ENCODE measurements at places on chromosomes 3 and 15.

- no peak for DNase-seq
These were observed 2.7 kb downstream of the ANKRD28 start for GRCh38 chr3:15794842-15795650.

DNA sequence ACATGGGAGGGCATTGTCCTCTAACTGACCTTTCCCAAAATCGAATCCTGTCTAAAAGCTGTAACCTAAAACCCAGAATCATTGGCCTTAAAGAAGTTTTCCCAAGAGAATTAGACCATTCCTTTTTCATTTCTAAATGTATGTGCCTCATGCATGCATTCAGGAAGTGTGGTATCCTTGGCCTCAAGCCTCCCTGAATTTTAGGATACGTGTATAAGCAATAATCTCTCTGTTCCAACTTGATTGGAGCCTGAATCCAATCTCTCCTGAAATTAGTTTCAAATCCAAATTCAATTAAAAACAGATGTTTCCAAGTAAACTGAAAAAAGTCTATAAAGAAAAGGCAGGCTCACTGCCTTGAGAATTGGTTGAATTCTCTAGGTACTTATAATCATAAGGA is 86.0 kb upstream of the VEPH1 start:
- no peak for DNase-seq

DNA sequence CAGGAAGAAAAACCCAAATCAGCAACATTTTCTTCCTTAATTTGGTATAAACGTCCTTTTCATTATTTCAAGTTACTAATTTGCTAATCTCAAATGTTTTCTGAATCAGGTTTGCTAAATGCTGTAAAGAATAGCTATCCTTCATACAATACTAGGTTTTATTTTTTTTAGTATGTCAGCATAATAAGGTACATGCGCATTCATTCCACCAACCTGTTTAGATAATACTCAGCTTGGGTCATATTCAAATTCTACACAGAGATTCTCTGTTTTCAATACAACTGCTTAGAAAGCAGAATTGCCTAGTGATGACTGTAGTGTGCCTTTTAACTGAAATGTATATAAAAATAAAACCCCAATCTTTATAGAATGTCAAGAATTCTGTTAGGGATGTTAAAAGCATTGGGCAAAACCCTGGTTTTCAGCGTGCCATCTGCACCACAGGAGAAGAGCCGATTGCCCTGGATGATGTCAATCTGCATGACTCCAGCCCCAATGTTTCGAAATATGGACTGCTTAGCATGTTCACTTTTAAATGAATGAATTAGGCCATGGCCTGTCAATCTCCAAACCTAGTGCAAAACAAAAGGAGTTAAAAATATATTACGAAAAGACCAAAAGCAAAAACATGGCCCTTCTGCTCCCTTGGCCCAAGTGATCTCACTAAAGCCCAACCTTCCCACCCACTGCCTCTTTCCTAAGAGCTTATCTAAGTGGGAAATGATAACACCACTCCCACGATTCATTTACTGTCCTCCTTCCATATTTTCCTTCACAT is 107.4 kb downstream of the GLDN start:
- no peak for DNase-seq

- no peak for DNase-seq
These were observed 74.7 kb downstream of the FBN1 start for GRCh38 chr15:48570822-48571221.

GRCh38 chr3:98269846-98270245 is 5.8 kb downstream of the OR5H6 start:
- DNase-seq: no peak

DNA sequence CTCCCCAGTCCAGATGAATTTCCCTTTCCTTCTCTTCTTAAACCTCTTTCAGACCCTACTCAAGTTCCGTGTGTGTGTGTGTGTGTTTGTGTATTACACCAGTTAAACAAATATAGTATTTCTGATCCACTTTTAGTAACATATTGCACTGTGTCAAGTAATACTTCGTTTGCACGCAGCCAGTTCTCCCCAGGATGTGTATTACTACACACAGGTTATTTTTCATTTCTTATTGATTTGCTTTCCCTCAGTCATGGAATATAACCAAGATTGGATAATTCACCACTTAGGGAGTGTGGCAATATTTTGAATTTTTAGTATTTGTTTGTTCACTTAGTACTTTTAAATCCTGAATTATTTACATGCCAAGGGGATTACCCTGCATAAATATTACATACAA is 667.0 kb downstream of the NR2F2 start:
- no peak for DNase-seq

DNA sequence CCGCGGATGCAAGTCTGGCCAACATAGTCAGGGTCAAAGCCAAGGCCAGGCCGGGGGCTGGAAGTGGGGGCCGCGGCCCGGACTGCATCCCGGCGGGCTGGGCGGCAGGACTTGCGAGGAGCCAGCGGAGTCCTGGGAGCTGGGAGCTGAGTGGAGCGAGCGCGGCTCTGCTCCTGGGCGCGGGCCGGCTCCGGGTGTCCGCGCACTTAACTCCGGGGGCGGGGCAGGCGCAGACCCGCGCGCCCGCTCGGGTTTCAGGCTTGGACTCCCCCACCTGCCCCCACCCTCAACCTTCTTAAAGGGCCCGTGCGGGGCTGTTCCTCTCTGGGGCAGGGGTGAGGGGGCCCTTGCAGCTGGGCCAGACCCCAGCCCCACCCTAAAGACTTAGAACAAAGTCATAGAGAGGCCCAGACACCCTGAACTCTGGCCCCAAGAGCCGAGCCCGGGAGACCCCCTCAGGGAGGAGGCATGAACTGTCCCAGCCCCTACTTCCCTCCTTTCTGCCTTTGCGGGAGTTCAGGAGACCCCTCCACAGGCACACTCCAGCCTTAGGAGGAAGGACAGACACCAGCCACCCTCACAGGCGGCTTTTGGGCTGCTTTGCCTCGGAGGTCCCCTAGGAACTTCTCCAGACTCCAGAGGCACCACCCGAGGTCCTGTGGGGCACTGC is at the start of gene CSPG4:
Gene CSPG4, minus strand, starts transcription at position 181 of the 670 bp plus-strand sequence. Its CDS starts 93 bp downstream, at position 88.
- no peak for DNase-seq

GRCh38 chr3:111691293-111691909 is 96.3 kb upstream of the ZBED2 start:
- no peak for DNase-seq

DNA sequence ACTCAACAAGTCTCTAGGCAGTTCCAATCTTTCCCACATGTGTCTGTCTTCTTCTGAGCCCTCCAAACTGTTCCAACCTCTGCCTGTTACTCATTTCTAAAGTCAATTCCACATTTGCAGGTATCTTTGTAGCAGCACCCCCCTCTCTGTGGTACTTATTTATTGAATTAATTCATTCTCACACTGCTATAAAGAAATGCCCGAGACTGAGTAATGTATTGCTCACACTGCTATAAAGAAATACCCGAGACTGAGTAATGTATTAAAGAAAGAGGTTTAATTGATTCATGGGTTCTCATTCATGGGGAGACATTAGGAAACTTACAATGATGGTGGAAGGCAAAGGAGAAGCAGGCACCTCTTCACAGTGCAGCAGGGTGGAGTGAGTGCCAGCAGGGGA is 1413.8 kb downstream of the SI start:
- no peak for DNase-seq

- no peak for DNase-seq
These were observed 156.8 kb downstream of the ALCAM start for GRCh38 chr3:105523501-105523900.

- DNase-seq: no peak
These were observed 75.2 kb upstream of the GRM7 start for GRCh38 chr3:6785726-6786125.

DNA sequence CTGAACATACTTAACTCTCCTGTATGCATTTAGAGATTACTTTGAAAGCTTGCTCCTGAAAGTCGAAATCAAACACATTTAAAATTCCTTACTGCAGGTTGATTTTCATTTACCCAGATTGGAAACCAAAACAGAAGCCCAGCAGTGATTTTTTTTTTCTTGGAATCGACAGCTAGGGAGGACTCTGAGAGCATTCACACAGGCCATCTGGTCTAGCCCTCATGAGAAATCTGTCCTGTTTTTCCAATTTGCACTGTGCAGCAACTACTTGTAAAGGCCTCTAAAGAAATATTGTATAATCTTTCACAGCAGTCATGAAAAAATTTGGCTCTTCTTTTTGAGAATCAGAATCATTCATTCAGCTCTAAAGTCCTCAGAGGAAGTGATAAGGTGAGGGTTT is 179.2 kb downstream of the KCNAB1 start:
- DNase-seq: no peak

All from activated naive CD4-positive, alpha-beta T cell treated with anti-CD3 and anti-CD28 coated beads, Interleukin-2, amount 50 U/mL, for 16 hours (primary cell).